Suprapubic skin (tissue), 4 donors: ENCODE measurements at places on chromosomes 16 and 17. TPM values are rescaled to one million over a fixed set of nuclear protein-coding genes. Genes with fewer than 3 reads are reported as not detected.

GRCh38 chr16:56332464-56333079, 92.8 kb downstream of the AMFR start:
- no peaks in the 10 kb centered on the region for H3K36me3 ChIP-seq
- H3K27ac ChIP-seq, result no peak overlapping the region
- H3K4me3 ChIP-seq, result no peak overlapping the region
- DNase-seq, result no peak
- H3K4me1 ChIP-seq, result peaks cover 48% of the 10 kb centered on the region
- no peaks in the 10 kb centered on the region for H3K27me3 ChIP-seq

Gene PLA2G10
- total RNA-seq, result not detected

GRCh38 chr17:74868251-74868907, 4.4 kb downstream of the FDXR start:
- H3K27me3 ChIP-seq, result no peaks in the 10 kb centered on the region
- no peak overlapping the region for H3K4me3 ChIP-seq
- peaks cover 10% of the 10 kb centered on the region for H3K36me3 ChIP-seq
- no peak overlapping the region for H3K27ac ChIP-seq

GRCh38 chr17:14149751-14150150, 80.4 kb downstream of the COX10 start:
- no peak overlapping the region for H3K27ac ChIP-seq
- no peaks in the 10 kb centered on the region for H3K36me3 ChIP-seq
- H3K27me3 ChIP-seq, result no peaks in the 10 kb centered on the region
- DNase-seq, result no peak
